NCI-H187 treated with DMSO at 0.1 percent for 48 hours (cell line): ENCODE measurements at places on chromosomes 2 and 18.

DNA sequence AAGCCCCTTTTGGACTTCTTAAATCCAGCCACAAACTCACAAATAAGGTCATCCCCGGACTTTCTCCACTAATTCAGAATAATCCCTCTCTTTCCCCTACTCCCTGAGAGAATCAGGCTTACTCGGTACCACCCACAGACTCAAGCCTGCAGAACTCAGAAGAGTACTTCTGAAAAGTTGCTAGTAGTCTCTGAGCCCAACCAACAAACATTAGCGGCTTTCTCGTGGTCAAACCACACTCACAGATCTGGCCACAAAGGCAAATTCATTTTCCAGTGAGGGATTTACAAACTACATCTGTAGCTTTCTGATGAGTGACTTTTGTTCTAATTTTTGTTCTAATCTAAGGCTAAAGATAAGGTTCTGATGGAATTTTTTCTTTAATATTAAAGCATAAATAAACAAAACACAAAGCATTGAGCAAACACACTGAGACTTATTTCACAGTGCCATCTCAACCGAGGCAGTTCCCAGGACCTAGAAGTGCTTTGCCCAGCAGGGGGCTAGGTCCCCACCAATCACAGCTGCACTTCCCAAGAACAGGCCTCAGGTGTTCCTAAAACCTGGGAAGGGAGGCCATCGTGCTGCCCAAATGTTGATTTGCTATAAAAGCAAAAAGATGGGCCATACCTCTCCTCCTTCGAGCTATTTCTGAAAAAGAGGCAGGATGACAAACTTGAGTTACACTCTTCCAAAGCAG lies 110.7 kb downstream of the COLEC12 start:
- DNase-seq: no peak

DNA sequence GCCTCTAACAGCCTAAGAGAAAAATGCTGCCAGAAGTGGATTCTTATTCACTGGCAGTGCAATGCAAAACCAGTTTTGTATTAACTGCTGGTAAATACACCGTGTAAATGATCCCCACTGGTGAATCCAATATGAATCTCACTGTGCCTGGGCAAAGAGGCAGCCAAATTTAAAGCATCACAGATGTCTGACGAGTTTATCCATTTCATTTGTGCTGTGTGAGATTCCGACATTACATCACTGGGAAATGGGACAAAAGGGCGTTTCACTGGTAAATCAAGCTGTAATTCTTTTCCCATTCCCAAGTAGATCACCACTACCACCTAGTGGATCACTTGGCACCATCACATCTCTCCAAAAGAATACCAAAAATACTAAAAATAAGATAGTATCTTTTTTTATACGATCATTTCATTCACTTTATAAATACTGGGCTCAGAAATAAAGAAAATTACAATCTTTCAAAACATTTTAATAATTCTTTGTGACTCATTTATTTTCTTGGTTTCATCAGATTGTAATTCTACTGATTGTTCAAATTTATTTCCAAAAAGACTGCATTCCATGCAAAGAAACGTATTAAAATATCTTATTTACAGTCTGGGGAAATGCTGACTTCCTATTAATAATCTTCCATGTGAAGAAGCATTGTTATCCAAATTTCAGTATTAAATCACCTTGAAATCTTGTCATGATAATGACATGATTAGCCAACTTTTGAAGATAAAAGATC lies 125.6 kb downstream of the GRB14 start:
- DNase-seq: no peak

GRCh38 chr18:63162271-63163014 lies 157.1 kb downstream of the BCL2 start:
- no peak for DNase-seq

- no peak for DNase-seq
These were observed 237.5 kb downstream of the TWIST2 start for GRCh38 chr2:239085201-239085992.

DNA sequence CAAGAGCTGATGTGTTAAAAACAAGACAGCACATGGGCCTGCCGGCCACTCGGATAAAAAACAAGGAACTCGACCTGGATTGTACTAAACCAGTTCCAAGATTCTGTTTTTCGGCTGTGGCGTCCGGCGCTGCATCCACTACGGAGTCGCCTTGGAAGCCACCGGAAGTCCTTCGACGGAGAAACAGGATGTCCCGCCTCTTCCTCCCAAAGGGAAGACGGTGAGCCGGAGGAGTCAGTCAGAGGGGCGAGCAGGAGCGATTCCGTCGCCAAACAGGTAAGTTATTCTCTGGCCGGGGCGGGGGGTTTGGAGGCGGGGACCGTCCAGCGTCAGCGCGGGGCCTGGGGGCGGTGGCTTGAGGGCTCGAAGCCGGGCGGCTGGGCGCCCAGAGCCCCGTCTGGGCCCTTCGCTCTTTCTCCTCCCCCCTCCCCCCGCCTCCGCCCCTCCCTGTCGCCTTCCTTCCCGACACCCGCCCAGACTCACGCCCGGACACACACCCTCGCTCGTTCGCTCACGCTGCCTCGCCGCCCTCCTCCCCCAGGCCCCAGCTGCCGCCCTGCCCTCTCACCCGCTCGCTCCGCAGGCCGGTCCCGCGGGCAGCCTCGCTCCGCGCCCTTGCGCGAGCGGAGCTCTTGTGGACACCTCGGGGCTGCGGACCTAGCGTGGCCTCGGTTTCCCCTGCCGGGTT lies at the start of gene ZNF407:
Gene ZNF407 (plus strand): TSS at position 209 of the 688 bp plus-strand sequence. CDS start 33,150 bp downstream, outside the sequence.
- DNase-seq: peak; percentile 60

- DNase-seq: no peak
These were observed 13.5 kb upstream of the TWSG1 start for GRCh38 chr18:9321017-9321452.

GRCh38 chr2:127810156-127810618 lies 784 bp downstream of the WDR33 start:
- DNase-seq: no peak

DNA sequence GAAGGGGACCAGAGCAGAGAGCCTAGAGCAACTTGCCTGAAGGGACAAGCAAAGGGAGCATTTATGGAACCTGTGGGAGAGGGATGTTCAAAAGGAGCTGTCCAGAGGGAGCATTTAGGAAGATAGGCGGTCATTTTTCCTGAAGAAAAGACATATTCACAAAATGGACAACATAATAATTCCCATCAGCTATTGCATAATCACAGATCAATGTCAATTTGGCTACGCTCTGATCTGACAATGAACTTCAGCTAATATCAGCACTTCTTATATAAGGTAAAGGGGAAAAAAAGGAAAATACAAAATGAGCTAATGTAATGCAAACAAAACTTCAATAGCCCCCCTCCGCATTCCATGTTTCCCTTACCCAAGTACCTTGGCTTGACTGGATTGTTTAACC lies 291.1 kb upstream of the CDH7 start:
- DNase-seq: no peak

- no peak for DNase-seq
These were observed 53.1 kb downstream of the ACVR1 start for GRCh38 chr2:157822993-157823392.

- no peak for DNase-seq
These were observed 71.7 kb downstream of the PTRHD1 start for GRCh38 chr2:24721470-24721869.

DNA sequence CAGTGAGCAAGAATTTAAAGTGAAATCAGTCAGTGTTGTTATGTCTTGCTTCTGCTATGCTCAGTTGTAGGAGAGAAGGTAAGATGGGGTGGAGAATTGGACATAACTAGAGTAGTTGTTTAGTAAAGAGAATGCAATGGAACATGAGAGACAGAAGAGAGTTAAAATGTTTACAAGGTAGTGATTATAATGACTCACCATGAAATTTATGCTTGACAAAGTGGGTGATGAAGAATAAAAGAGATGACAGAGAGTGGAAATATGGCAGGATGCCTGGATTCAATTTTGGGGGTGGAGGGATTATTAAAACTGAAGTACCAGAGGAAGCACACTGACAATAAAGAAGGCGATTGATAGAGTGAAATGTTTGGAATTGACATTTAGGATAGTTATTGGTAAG lies 10.6 kb downstream of the SCG2 start:
- no peak for DNase-seq

- no peak for DNase-seq
These were observed 4.8 kb downstream of the UGP2 start for GRCh38 chr2:63846487-63846886.

DNA sequence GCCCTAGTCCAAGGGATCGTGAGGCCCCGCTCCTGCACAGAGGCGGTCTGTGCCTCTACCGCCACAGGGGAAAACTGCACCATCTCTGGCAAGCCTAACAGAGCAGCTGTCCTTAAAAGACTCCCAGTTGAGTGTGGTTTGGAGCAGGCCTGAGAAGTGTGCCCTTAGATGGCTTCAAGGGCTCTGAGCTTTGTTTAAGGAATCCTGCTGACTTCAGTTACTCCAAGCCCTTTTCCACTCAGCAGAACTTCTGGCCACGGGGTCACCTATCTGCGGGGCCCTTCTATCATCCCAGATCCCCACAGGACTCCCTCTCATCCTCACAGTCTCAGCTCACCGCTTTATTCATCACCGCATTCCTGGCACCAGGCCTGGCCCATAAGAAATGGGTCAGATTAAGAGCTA lies 131.5 kb downstream of the CCDC74A start:
- no peak for DNase-seq

DNA sequence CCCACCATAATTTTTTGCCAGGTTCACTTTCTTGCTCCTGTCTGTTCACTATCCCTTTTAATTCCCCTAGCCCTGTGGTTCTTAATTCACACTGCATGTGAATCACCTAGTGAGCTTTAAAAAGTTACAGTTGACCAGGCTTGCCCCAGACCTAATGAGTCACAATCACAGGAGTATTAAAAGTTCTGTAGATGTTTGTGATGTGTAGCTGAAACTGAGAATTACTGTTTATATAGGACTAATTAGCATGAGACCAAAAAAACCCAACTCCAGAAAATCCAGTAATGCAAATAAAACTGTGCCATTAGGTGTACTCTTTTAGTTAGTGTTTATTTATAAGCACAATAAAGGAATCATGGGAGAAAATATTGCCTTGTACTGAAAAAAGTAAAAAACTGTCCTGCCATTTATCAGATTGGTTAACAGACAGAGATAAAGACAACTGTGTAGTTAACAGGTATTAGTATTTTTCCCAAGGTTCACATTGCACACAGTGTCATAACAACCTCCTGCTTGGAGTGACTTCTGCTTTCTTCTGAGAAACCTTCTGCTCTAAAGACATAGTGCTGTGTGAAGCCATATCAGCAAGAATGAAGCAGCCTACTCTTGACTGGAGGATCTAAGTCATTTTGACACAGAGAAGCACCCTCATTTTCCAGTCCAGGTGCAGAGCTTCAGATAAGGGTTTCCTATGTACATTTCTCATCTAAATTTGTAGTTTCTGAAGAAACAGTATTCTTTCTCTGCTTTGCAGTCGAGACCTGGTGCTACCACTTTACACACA lies 39.0 kb downstream of the VAPA start:
- DNase-seq: no peak

DNA sequence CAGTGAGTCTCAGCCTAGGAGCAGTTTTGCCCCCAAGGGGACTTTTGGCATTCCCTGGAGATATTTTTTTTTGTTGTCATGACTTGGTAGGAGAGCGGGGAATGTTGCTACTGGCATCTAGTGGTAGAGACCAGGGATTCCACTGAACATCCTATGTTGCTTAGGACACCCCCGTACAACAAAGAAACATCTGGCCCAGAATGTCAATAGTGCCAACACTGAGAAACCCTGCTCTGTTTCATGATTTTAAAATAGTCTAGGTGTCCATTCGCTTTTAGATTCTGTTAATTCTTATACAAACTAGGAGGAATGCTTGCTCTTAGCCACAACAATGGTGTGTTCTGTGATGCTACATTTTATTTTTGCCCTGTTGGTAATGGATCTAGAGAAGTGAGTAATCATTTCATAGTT lies 225.8 kb upstream of the SIX3 start:
- DNase-seq: no peak

DNA sequence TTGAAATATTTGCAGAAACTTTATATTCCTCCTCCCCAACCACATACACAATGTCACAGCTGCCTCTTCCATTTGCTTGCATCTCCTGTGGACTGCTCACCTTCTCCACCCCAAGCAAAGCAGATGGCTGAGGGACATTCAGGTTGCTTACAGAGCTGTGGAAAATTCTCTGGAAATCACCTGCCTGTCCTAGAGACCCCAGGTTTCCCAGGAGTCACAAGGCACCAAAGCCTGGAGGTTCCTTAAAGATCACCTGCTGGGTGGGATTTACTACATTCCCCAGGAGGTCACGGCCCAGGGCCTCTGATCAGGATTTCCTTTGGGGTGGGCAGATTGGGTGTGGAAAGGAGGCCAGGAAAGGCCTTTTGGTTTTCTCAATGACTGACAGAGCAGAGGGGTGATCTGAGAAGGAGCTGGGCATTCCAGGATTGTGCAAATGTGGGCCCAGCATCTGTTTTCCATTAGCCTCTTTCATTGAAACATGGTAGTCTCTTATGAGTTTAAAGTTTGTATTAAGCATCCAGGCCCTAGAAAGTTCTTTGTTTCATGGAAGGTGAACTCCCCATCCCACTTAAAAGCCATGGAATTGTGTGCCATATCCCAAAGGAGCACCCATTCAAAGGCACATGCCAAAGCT lies 410.7 kb upstream of the TNP1 start:
- DNase-seq: no peak

- DNase-seq: no peak
These were observed 28.4 kb downstream of the ACTR2 start for GRCh38 chr2:65256054-65256453.

- no peak for DNase-seq
These were observed 4.1 kb upstream of the SLC39A10 start for GRCh38 chr2:195652911-195653310.

- DNase-seq: no peak
These were observed 94.8 kb upstream of the CREB1 start for GRCh38 chr2:207434899-207435465.

DNA sequence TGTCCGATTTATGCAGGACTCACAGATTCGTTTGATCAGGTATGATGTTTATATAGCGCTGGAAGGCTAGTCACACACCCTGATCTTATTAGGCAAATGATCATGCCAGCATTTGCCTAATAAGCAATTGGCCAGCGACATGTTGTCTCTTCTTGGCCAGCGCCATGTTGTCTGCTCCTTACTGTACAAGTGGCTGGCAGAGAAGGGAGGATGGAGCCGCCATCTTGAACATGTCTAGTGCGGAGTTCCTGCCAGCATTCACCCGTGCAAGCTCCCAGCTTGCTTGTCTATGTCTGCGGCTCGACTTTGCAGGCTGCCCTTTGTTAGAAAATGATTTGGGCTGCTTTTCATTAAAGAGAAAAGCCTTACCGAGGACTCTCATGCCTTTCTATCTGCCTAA lies 106.3 kb downstream of the TFCP2L1 start:
- DNase-seq: no peak

- DNase-seq: no peak
These were observed 70.4 kb downstream of the INPP5D start for GRCh38 chr2:233130481-233131020.
